ELF-1 (cell line): ENCODE measurements at places on chromosomes 13 and 19.

DNA sequence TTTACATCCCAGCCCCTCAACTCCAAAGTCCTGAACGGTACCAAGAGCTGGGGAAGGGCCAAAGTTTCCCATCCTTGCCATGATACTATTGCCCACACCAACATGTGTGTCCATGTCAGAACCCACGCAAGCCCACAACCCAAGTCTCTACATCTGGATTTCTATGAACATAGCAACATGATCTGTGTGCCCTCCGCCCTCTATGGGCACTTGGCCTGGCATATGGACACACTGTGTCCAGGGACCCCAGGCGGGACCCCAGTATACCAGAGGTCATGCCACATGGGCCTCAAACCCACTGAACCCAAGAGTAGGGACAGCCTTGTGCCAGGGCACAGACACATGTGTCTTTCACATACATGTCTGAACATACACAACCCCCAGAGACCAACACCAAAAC, 2.0 kb downstream of the LRFN1 start:
- DNase-seq: no peak

GRCh38 chr13:34964558-34964957, 22.5 kb downstream of the NBEA start:
- DNase-seq: no peak

- DNase-seq: no peak
Measured at GRCh38 chr19:1438933-1439354, 748 bp downstream of the RPS15 start.

GRCh38 chr13:38577048-38577447, 109.8 kb upstream of the FREM2 start:
- peak; percentile 9 for DNase-seq

GRCh38 chr13:108786456-108787200, 157.2 kb downstream of the MYO16 start:
- no peak for DNase-seq

DNA sequence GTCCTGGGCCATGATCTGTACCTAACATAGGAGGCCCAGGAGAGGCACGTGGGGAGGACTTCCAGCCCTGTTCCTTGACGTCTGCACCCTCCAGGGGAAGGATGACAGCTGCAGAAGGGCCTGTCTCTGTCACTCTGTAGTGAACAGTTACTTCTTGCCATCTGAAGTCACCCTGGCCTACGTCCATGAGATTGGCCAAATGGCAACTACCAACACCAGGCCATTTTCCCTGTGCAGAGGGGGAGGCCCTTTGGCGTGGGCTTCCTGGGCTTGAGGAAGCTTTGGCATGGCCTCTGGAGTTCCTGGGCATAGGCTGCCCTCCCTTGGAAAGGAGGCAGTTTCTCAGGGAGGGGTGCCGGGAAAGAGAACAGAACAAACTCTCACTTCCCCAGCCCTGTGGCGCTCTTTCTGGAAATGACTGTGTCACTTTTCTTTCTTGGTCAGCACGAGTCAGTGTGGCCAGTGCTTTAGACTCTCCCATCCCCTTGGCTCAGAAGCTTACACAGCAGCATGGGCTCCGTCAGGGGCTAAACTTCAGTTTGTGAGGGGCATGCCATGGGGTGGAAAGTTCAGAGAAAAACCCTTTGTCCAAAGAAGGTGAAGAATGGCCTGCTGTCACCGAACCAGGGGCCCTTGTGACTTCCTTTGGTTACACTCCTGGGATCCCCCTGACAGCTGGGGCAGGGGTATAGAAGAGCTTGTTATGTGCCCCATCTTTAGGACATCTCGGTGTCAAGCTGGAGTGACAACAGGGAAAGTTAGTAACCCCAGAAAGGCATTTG, 5.3 kb downstream of the CARM1 start:
- no peak for DNase-seq

GRCh38 chr13:104315606-104316005, 1249.4 kb upstream of the SLC10A2 start:
- DNase-seq: no peak

GRCh38 chr13:105329359-105329758, 1206.1 kb downstream of the EFNB2 start:
- DNase-seq: no peak

DNA sequence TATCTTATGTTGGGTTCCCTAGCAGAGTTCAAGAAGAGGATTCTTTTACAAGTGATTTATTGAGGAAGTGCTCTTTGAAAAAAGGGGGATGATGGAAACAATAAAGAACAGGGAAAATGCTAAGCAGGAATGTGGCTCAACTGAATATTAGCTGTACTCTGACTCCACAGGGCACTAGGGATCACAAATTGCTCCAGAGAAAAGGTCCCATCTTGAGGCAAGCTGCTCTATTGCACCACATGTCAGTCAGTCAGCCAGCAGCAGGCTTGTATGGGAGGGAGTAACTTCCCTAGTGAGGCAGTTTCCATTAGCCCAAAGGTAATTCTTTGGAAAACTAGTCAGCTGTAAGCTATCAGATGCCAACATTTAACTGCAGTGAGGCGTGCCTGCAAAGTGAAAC, 73.3 kb upstream of the FNDC3A start:
- peak; percentile 39 for DNase-seq

GRCh38 chr19:28039677-28040381, 1173.1 kb downstream of the UQCRFS1 start:
- no peak for DNase-seq

DNA sequence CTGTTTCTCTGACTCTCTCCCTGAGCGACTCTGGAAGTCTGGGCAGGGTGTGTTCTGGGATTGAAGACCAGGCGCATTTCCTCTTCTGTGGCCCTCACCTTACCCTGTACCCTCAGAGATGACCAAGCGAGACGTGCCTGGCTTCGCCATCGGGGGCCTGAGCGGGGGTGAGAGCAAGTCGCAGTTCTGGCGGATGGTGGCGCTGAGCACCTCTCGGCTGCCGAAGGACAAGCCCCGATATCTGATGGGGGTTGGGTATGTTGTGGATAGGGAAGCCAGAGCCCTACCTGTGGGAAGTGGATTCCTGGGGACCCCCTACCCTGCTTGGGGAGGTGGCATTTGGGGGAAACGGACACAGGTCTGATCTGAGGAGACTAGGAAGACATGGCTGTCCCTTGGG, 5.8 kb upstream of the DNM2 start:
- no peak for DNase-seq

GRCh38 chr13:77305266-77305665, 21.6 kb downstream of the MYCBP2 start:
- DNase-seq: no peak

DNA sequence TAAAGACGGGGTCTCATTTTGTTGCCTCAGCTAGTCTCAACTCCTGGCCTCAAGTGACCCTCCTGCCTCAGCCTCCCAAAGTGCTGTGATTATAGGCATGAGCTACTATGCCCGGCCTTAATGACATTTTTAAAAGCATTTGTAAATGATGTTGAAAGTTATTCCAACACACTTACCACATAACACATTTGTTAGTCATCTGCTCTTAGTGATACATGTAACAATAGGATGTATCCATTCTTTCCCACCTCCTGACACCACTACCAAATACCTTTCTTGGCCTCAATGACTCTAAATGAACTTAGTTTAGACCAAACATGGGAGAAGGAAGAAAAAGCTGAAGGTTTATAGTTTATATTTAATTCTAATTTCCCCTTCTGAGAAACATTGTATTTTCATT, 59.8 kb upstream of the MEDAG start:
- no peak for DNase-seq

- no peak for DNase-seq
Measured at GRCh38 chr19:5296021-5296420, 44.6 kb downstream of the PTPRS start.

GRCh38 chr13:45852494-45852893, 941 bp upstream of the SIAH3 start:
- no peak for DNase-seq

GRCh38 chr13:74931698-74932433, 550.1 kb downstream of the TBC1D4 start:
- DNase-seq: no peak

GRCh38 chr13:70736622-70737317, 628.5 kb upstream of the KLHL1 start:
- DNase-seq: no peak

DNA sequence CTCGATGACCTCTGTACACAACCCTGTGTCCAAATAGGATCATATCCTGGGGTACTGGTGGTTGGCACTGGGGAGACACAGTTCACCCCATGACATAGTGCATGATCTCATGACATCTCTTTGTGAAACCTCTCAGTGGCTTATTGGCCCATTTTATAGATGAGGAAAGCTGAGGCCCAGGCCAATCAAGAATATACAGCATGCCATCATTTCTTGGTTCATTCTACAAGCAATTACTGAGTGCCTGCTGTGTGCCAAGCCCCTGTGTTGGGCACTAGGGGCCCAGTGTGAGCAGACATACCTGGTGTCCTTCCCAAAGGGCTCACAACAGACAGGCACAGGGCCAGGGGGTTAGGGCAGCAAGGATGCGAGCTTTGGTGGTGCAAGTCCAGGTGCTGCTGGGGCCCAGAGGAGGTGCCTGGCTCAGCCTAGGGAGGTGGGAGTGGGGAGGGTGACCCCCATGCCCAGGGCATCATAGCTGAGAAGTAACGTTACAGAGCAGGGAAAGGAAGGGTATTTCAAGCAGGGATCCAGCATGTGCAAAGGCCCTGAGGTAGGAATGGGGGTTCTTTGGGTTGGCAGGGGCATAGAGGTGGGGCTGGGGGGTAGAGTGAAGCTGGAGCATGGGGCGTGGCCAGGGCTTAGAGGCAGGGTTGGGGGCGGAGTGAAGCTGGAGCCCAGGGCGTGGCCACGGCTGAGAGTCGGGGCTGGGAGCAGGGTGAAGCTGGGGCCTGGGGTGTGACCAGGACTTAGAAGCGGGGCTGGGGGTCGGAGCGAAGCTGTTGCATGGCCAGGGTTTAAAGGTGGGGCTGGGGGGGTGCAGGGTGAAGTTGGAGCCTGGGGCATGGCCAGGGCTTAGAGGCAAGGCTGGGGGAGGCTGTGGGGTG, 20.7 kb downstream of the COLGALT1 start:
- no peak for DNase-seq

DNA sequence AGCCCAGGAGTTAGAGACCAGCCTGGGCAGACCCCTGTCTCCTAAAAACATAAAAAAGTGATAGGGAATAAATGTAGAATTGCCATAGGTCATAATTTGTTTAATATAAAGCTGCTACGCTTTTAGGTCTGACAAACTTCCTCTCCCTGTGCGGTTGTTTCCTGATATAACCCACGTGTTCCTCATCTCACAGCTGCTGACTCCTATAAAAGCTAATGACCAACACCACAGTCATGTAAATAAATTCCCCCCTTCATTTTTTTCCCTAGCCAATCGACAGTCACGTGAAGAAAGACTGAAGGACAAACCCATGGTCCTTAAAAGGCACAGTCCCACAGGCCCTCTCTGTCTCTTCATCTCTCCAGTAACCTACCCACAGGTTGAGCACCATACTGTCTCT, 27.5 kb downstream of the ZNF266 start:
- DNase-seq: no peak

DNA sequence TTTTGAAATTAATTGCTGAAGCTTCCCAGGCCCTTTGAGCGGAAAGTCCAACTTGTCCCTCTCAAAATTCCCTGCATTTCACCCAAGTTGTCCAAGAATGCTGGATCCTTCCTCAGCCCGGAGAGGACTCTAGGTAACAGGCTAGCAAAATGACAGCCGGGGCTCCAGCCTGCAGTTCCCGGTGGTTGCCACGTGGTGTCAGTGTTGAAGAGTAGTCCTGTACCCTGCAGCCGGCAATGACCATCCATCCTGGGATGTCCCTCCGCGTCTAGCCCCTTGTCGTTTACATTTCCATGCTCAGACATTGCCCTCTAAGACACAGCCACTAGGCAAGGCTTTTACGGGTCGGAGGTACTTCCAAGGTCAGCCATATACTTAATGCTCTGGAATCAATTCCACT, 31.4 kb upstream of the MTIF3 start:
- peak; percentile 90 for DNase-seq

DNA sequence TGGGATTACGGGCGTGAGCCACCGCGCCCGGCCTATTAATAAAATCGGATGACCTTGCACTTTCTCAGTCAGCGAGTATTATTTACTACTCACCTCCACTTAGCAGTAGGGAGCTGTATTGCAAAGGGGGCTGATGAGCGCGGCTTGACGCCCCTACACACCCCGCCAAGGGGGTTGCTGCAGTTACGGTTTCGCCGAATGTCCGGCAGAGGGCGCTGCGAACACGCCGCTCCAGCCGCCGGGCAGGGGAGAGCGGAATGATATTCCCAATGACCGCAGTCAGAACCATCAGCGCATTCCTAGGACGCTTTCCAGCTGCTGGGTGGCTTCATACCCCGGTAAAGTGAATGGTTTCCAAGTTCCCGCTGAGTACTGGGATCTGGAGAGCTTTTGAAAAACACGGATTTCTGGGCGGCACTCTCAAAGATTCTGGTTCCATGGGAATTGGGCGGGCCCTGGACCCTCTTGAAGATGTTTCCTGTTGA, 30.0 kb upstream of the TPT1 start:
- DNase-seq: peak; percentile 92

DNA sequence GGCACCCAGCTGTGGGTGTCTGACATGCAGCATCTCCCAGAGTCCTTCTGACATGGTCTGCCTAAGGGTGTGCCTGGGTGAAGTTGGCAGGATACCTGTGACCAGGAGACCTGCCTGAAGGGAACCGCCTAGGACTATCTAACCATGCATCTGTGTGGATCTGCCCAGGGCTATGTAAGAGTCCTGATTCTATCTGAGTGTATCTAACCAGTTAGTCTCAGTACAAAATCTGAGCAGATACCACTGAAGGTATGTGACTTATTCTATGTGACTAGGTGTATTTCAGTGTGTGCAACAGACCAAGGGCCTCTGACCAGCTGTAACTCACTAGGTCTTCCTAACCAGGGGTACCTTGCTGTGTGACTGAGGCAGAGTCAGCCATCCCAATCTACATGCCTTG, 28.2 kb upstream of the FBL start:
- DNase-seq: no peak

- no peak for DNase-seq
Measured at GRCh38 chr19:58479736-58480480, 3.8 kb downstream of the ZNF446 start.

DNA sequence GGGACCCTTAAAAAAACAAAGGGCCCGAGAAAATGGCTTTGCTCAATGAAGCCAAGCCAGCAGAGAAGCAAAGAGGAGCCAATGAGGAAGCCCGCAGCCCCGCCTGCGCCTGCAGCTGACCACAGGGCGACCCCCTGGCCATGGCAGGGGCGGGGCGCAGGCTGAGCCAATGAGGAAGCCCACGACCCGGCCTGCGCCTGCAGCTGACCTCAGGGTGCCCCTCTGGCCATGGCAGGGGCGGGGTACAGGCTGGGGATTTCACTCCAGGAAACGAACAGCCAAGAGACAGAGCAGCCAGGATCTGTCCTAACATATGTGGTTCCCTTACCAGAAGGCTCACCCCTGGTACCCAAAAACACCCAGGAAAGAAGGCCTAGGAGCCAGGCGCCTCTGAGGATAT, 101.4 kb downstream of the STK24 start:
- DNase-seq: peak; percentile 86

GRCh38 chr19:18168673-18169381, 4.8 kb upstream of the IFI30 start:
- no peak for DNase-seq
